ENCODE measurements at places on chromosomes 5 and 9.

- no peak for DNase-seq
Measured at GRCh38 chr5:106324356-106324755, 1346.4 kb downstream of the EFNA5 start.

GRCh38 chr5:45189481-45189880 is 380.7 kb downstream of the MRPS30 start:
- no peak for DNase-seq

- no peak for DNase-seq
Measured at GRCh38 chr9:109652112-109652511, 127.9 kb upstream of the PALM2AKAP2 start.

- no peak for DNase-seq
Measured at GRCh38 chr5:158676642-158677469, 422.9 kb downstream of the EBF1 start.

GRCh38 chr9:21383627-21384026 is 1.6 kb downstream of the IFNA2 start:
- no peak for DNase-seq

- DNase-seq, result no peak
Measured at GRCh38 chr5:154482528-154483449, 4.8 kb upstream of the HAND1 start.

DNA sequence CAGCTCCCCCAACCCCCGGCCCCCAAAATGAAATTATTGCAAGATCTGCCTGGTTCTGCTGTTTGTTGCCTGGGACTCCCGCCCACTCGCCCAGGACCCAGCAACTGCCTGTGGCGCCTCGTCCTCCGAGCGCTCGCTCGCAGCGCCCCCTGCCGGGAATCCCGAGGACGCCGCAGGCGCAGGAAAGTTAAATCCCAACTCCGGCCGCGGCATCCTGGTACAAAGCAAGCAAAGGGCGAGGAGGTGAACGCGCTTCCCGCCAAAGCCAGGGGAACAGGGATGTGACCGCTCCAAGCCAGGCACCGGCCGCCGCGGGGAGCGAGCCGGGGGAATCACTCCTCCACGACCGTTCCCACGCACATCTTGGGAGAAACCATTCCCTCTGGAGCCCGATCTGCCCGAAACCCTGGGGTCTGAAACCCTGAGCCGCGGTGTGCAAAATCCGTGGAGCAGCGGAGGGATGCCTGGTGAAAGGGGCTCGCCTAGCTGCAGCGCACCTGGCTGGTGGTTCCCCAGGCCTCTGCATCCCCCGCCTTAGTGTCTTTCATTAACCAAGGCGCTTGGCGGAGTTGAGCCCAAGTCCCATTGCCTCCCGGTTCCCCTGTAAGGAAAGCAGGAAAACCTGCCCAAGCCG is 1.3 kb downstream of the SEMA5A start:
- peak; percentile 87 for DNase-seq
